ENCODE measurements at places on chromosomes 2 and 18.

DNA sequence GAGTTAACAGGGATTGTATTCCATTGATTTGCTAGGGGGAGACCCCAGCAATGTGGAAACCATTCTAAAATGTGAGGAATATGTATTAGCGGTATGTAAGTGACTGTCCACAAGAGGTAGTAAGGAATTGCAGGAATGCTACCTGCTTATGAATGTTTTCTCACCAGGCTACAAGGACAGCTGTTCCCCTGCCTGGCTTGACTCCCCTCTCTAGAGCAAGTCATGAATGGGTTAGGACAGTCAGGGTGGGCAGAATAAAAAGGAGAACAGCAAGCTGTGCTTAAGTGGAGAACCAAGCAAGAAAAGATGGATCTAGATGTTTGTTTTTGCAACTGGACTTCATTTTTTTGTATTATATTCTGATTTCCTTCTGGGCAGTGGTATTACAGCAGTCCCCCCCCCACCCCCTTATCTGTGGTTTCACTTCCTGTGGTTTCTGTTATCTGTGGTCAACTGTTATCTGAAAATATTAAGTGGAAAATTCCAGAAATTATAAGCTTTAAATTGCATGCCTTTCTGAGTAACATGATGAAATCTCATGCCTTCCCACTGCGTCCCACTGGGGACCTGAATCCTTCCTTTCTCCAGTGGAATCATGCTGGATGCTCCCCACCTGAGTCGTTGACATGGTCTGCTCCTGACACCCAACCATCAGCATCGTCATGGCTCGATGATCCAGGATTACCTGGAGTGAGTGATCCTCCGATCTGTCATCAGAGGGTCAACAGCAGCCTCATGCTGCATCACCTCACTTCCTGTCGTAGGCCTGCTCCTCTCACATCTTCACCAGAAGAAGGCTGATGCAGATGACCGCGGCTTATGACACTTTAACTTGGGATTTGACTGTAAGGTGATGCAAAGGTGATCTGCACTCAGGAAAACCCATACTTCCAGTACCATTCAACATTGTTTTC, 52.2 kb downstream of the VAPA start:
- no peak for DNase-seq

DNA sequence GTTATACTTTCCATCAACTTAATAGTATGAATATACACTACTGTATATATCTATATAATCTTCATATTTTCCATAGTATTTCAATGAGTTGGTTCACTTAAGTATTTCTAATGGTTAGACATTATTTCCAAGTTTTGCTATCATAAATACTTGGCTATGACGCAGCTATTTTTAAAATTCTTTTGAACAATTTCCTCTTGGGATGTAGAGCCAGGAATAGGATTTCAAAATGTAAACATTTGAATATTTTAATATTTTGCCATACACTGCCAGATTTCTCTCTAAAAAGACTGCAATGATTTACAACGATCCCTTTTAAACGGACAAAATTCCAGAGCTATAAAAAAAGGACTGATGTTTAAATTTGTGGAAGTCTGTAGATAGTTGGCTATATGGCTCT, 95.6 kb downstream of the NUP35 start:
- no peak for DNase-seq

DNA sequence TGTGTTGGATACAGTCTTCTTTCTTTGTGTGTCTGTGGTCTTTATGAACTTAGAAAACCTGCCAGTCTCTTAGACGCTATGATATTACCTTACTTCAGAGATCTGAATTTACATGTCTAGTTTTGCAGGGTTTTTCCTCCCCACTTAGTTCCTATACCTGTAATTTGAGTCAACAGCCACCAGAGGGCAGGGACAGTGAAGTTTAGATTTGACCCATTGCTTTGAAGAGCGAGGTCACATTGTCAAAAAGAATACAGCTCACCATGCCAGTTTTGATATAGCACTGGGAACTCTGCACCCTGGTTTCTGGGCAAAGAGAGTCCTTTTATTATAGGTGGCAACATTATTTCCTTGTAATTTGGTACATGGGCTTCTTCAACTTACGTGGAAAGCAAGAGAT, 102.3 kb downstream of the MAPK4 start:
- DNase-seq = peak; percentile 29

- DNase-seq = no peak
These were observed 42.7 kb downstream of the MAP3K20 start for GRCh38 chr2:173118395-173118794.

DNA sequence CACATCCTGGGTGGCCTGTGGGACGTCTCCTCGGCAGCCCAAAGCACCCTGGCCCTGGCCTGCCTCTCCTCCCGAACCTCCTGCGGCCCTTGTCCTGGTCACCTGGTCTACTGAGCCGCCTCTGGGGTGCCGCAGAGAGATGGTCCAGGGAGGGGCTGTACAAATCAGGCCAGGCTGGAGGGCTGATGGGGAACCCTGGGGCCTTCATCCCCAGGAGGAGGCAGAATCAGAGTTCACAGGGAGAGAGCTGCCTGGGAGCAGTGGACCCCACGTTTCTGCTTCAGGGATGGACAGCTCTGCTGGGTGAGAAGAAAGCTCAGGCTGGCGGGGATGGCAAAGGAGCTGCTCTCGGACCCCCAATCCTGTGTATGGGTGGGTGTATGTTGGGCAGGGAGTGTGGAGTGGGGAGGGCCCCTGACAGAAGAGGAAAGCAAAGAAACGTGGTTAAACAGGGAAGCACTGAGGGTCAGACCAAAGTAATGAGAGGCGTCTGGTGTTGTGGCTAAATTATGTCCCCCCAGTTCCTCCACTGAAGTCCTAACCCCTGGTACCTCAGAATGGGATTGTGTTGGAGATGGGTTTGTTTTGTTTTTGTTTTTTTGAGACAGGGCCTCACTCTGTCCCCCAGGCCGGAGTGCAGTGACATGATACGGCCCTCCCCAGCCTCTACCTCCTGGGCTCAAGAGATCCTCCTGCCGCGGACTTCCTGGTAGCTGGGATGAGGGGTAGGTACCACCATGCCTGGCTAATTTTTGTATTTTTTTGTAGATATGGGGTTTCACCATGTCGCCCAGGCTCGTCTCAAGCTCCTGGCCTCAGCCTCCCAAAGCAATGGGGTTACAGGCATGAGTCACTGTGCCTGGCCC, 73.4 kb upstream of the SMAD7 start:
- no peak for DNase-seq

GRCh38 chr18:35817604-35818352, 154.7 kb upstream of the RMP24 start:
- DNase-seq = peak; percentile 4

DNA sequence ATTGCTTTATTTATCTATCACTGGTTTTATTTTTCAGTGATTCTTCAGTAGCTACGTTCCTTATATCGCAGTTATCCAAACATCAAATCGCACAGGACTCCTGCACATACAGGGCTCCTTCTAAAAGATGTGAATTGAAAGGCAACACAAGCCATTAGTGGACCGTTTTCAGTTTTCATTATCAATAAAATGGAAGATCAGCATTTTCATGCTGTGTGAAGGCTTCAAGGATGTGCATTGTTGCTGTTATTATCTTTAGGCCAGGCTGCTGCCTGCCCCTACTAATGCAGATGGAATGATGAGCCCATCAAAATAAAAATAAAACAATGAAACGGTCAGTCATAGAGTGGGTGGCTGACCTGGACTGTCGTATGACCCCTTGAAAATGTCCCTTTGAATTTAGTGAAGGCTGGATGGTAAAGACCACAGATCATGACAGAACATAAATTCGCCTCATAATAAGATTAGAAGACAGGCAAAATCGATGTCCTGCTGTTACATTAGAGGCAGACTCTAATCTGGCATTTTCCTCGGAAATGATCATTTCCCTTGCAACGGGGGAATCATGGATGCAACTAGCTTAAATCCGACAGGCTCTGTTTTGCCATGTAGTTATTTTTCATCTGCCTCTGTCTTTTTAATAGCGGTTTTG, 32.9 kb downstream of the ITGB6 start:
- DNase-seq = peak; percentile 87

GRCh38 chr18:34018336-34018735, 206.4 kb downstream of the NOL4 start:
- no peak for DNase-seq

GRCh38 chr2:136342138-136342537, 224.2 kb upstream of the CXCR4 start:
- no peak for DNase-seq

DNA sequence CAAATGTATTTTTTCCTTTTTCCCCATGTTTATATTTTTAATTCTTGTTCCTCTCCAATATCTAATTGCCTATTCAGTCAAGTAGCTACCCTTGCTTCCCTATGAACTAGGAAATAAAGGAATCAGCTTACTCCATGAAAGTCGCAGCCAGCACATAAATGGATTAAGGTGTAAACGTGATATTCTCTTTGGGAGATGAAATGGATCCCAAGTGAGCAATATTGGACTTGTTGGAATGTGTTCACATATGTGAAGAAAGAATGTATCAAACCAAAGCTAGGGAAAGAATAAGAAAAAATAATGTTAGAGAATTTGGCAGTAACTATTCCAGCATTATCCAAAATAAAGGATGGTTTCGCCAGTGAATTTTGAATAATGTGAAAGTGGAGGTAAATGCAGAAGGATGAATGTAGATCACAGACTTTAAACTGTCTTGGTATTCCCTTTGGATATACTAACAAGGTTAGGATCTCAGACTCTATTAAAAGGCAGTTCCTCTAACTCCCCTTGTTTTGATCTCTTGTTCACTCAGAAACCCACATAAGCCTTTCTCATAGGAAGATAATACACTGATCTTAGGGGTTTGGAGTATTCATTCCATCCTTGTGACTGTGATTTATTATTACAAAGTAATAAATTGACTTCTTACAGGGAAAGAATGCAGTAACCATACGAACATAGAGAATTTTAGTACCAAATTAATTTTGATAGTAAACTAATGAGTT, 208.1 kb downstream of the BABAM2 start:
- DNase-seq = no peak

DNA sequence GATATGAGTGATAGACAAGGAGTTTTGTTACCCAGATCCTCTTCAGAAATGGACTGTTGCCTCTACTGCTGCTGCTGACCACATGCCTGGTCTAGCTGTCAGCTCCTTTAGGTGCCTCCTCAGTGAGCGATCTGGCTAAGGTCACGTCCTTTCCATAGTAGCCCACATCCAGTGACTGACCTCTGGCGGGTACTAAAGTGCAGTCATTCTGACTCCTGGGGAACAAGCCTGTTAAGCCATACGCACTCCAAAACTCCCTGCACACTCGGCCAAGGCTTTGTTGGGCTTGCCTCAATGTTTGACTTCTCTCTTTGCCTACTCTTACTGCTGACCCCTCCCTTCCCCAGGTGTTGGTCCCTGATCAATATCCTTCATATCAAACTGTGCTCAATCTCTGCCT, 685.2 kb downstream of the IRS1 start:
- DNase-seq = no peak

DNA sequence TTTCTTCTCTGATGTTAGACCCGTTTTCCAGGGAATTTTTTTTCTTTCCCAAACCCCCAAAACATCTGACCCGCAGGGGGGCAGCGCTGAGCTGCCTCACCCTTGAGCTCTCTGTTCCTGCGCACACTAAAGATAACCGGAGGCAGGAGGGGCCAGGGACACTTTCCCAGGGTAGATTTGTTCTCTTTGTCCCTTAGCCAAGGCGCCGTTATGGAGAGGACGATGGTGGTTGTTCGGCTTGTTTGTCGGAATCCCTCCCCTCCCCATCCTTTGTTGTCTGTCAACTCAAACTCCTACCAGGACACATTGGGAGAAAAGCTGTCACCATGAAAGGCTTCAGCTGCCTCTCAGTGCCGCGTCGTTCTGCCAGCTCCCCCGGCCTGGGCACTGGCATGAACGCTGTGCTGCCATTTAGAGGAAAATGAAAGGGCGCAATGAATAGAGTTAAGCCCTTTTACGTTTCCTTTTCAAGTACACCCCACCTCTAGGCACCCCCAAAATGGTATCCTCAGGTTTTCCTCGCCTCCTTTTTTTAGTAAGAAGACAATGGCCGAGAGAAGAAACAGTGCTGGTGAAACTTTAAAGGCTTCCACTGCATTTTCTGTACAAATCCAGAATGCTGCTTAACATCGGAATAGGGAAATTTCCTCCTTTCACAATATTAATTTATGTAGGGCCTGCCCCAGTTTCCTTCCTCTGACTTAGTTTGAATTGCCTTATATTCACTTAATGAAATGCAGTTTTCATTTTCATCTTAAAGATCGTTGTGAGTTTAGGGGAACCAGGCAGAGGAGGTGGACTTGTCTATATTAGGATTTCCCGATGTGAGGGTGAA, 62.1 kb downstream of the RND3 start:
- peak; percentile 3 for DNase-seq

DNA sequence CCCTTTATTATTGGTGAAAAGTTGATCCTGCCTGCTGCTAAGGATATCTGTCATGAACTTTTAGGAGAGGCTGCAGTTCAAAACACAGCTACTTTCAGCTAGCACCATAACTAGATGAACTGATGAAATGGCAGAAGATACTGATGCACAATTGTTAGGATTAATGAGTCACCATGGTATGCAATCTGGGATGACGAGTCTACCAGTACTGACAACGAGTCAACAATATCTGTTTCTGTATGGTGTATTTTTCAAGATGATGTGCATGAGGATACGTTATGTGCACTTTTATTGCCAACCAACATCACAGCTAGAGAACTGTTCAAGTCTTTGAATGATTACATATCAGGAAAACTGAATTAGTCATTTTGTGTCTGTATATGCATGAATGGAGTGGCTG, 68.7 kb downstream of the NETO1 start:
- no peak for DNase-seq

DNA sequence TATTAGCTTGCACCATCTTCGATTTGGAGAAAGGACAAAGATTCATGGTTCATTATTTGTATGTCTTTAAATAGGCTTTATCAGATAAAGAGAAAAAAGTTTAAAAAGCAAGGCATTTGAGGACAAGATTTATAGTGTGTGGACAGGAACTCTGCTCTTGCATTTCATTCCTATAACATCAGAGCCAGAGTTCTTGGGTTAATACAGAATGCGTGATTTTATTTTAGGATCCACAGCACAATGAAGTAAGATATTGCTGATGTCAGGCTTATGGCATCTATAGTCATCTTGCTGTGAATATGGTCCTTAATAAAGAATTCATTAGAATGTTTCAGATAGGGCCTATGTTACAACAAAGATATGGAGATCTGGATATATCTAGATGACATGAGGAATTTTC, 19.7 kb downstream of the RASGRP3 start:
- DNase-seq = no peak

DNA sequence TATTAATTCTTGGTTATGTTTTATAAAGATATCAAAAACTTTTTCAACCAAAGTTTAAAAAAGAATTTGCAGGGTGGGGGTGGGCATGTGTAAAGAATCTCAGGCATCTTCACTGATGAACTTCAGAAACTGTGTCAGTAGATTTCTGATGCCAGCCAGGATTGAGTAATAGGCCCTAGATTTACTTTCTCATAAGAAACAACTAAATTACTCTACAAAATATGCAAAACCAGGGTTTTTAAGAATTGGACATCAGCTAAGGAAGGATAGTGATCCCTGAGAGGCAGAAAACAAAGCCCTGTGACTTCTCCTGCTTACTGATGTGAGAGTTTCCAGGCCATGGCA, 11.9 kb upstream of the IL1R1 start:
- DNase-seq = no peak
